ENCODE measurements at places on chromosomes 13 and 19.

DNA sequence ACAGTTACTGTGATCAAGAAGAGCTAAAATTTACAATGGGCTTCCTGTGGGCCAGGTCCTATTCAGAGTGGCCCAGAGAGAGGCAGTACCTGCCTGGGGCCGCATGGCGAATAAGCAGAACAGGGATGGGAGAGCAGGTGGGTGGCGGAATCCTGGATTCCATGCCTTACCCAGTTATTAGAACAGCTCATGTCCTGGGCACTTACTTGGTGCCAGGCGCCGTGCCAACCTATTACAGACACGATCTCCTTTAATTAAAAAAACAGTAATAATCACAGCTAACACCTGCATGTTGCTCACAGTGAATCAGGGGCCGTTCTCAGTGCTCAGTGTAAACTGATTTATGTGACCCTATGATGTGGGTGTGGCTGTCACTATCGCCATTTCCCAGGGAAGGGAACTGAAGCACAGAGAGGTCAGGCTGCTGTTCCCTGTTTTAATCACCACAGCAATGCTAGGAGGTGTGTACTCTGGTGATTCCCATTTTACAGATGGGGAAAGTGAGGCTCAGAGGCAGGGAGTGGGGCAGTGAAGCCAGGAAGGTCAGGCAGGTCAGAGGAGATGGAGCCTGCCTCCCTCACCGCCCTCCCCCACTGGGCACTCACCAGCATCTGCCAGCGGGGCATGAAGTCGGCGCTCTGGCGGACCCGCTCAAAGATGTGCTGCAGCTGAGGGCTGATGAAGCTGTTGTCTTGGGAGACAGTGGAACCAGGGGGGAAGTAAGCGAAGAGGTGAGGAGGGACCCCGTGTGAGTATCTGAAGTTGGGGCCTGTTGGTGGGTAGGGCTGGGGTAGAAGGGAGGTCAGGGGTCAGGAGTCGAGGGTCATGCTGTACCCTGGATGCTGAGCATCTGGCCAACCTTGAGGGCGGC, 12.0 kb downstream of the COQ8B start:
- DNase-seq = no peak

GRCh38 chr19:6239871-6240676, 39.7 kb downstream of the MLLT1 start:
- no peak for DNase-seq

DNA sequence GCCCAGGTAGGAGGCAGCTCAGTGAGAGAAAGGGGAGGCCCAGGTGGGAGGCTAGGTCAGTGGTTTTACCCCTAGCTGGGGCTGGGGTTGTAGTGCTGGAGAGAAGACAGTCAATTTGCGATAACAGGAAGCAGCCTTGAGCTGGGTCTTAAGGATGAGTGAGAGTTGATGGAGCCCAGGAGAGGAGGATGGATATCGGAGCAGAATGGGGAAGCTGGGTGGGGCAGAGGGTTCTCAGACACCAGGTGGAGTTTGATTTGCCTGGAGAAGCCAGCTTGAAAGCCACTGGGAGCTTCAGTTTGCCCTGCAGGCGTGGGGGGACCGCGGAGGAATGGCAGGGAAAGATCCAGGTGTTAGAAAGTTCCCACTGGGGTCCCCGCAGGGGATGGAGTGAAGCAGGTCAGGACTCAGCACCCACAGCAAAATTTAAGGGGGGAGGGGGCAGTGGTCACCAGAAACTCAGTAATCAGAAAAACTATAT, 836 bp upstream of the CDC42EP5 start:
- no peak for DNase-seq

DNA sequence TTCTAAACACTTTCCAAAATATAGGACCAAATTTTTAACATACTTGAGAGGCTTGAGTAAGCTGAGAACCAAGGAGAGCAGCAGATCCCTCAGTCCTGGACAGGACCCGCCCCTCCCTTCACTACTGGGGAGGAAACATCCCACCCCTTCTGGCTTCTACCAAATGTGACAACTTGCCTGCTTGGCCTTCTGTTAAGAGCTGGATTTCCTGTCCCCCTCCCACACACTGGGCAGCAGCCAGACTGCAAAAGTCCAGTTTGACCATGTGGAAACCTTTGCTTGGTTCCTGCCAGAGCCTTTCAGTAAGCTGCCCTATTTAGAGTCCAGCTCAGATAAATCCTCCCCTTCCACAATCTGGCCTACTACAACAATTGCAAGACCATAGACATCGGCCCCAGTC, 84.3 kb downstream of the FGF14 start:
- DNase-seq = no peak

DNA sequence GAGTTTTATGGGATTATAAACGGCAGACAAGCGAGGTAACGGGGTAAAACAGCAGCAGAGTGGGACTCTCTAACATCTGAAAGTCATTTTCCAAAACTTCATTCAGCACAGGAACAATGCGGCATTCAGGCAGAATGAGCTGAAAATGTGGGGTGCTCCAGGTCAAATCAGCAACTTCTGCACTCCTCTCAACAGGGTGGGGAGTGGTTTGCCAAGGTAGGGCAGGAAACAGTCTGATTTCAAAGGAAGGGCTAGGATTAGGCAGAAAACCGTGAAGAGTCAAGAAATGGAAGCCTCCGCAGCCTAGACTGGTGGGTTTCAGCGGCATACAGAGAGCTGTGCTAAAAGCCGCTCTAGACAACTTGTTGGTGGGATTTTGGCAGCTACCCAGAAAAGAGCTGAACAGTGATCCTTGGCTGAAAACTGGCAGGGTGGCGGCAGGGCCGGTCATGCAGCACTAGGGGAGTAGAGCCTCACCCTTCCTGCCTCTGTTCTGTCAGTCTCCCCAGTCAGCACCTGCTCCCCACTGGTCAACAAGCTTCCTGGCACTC, 154.2 kb upstream of the KLF12 start:
- peak; percentile 41 for DNase-seq

GRCh38 chr13:71359641-71360040, 507.4 kb downstream of the DACH1 start:
- DNase-seq = no peak

DNA sequence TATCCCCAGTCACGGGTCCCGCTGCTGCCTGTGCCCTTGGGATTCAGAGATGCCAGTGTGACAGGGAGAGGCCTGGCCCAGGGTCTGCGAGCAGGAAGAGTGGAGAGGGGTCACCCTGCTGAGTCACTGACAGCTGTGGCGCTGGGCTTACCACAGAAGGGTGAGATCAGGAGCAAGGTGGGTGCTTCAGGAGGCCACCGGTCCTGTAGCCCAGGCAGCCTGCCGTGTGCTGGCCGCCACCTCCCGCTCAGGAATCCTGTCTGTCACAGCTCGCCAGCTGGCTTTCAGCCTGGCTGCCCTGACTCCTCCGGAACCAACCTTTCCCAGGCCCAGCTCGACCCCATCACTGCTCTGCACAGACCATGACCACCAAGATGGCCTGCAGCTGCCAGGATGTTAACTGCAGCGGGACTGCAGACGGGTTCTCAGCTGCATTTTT, 25.3 kb downstream of the NAXD start:
- no peak for DNase-seq

DNA sequence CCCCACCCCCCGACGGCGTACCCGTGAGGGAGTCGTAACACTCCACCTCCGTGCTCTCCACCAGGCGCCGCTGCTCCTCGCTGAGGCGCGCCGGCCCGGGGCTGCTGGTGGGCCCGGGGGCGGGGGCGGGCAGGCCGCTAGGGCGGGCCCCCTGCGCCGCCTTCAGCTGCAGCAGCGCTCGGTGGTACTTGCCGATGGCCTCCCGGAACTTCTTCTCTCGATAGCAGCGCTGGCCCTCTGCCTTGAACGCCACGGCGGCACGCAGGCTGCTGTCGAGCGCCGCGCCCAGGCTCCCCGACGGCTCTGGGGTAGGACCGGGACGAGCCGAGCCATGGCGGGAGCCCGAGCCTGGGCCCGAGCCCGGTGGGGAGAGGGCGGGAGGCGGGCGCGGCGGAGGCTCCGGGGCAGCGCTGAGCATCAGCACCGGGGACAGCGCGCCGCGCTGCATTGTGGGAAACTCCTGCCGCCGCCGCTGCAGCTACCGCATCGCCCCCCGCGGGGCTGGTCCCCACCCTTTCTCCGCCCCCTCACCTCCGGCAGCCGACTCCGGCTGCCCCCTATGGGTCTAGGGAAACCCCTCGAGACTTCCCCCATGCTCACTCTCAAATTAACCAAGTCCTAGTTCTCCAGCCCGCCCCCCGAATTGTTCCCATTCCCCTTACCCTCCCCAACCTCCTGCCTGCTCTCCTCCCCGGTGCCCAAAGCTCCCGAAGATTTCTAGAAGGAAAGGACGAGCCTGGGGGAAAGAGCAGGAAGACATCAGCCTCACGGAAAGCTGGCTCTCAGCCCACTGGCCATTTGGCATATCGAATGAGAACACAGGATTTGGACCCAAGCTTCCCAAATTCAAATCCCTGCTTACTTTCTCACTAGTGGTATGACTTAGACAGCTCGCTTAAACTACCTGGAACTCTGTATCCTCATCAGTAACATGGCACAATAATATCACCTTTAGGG, at the start of gene TTC9B:
Gene TTC9B, minus strand, starts transcription at position 451 of the 957 bp plus-strand sequence. Its CDS starts 3 bp downstream, at position 448.
- DNase-seq = peak; percentile 42

GRCh38 chr13:109968876-109969577, 182.6 kb upstream of the IRS2 start:
- DNase-seq = no peak

DNA sequence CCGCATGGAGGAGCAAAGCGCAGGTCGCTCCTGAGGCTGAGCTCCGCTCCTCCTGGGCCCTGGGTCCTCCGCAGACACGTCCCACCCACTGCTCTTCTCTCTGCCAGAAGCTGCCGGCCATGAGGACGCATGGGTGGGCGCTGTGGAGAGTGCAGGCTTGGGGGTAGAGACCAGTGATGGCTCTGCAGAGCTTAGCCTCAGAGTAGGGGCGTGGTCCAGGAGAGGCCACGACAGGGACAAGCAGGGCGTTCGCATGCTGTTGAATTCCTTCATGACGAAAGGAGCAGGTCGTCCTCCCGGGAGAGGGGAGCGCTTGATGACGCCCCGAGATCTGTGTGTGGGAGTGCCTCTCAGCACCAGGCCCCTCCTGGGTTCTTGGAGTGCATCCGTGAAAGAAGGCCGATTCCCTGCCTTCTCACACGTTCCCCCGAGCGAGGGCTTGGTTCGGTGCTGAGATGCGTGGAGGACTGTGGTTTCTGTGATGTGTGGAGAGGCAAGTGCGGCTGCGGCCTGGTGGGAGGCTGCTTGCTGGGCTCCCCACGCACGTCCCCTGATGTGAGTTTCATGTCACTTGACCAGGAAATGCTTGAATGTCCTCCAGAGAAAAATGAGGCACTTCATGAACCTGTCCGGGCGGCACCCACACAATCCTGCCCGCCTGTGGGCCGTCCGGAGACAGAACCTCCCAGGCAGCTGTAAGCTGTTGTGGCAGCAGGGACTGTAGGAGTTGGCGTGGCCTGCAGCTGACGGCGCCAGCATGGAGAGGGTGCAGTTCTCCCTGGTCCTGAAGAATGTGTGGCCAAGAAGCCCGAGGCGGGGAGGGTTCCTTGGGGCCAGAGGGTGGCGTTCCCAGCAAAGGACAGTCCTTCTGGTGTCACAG, 4.5 kb downstream of the SF3A2 start:
- no peak for DNase-seq

DNA sequence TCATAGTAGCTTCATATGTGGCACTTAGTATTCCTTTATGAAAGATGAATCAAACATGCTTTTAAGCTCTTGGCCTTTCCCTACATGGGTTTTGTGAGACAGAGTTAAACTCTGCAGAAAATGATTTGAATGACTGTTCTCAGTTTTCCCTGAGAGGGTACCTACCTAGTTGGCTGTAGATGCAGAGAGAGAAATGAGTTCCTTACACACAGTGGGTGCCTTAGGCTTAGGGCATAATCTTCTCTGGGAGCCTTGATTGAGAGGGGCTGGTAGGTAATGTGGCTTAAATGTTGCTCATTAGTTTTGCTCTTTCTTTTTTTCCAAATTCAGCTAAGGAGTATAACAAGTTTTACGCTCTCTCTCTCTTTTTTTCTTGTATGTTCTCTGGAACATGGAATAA, 3.0 kb downstream of the URI1 start:
- no peak for DNase-seq

DNA sequence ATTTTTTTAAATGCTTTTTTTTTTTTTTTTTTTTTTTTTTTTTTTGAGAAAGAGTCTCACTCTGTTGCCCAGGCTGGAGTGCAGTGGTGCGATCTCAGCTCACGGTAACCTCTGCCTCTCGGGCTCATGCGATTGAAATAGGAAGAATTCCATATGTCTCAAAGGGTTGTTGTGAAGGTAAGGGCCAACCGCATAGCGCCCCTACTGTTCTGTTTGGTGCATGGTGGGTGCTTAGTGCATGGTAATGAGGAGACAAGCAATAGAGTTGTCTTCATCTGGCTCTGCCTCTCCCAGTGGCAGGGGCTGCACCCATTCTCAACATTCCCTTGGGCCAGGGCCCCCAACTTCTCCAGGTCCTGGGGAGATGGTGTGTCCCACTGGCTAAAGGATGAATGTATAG, 68.7 kb downstream of the RASL11A start:
- DNase-seq = peak; percentile 37

- no peak for DNase-seq
Observed at GRCh38 chr13:105579821-105580710, 955.4 kb downstream of the EFNB2 start.

GRCh38 chr13:82747291-82747690, 1135.0 kb downstream of the SLITRK1 start:
- no peak for DNase-seq

GRCh38 chr13:48437371-48437770, 24.5 kb upstream of the LPAR6 start:
- DNase-seq = no peak

DNA sequence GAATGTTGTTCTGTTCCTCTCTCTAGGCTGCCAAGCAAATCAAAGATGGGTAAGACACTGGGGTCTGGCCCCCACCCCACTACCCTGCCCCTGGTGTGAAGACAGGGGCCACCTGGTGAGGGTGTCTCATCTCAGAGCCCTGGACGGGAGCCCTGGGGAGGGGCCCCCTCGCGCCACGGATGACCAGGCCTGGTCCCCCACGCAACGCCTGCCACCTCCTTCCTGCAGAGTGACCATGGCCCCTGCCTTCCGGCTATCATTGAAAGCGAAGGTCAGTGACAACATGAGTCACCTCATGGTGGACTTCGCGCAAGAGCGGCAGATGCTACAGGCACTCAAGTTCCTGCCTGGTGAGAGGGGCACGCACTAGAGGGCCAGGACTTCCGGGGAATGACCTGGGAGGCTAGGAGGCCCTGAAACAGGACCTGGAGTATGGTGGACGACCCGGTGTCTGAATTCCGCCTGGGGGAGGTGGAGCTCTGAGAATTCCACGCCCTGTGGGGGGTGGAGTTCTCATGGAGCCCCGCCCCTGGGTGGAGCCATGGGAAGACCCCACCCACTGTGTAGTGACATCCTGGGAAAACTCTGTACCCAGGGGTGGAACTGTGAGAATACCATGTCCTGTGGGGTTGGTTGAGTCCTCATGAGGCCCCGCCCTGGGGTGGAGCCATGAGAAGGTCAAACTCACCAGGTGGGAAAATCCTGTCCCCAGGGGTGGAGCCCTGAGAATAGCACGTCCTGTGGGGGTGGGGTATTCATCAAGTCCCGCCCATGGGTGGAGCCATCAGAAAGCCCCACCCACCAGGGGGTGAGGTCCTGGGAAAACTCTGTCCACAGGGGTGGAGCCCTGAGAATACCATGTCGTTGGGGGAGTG, 6.1 kb downstream of the FSD1 start:
- DNase-seq = no peak

DNA sequence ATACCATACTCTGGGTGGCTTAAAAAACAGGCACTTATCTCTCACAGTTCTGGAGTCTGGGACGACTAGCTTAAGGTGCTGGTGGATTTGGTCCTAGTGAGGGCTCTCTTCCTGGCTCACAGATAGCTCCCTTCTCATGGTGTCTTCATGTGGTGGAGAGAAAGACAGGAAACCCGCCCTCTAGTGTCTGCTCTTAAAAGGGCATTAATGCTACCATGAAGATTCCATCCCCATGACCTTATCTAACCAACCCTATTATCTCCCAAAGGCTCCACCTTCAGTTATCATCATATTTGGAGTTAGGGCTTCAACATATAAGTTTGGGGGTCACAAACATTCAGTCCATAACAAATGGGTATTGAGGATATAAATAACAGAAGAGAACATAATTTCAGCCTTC, 139.4 kb downstream of the HS6ST3 start:
- no peak for DNase-seq
